ENCODE measurements at places on chromosomes 1 and 21.

DNA sequence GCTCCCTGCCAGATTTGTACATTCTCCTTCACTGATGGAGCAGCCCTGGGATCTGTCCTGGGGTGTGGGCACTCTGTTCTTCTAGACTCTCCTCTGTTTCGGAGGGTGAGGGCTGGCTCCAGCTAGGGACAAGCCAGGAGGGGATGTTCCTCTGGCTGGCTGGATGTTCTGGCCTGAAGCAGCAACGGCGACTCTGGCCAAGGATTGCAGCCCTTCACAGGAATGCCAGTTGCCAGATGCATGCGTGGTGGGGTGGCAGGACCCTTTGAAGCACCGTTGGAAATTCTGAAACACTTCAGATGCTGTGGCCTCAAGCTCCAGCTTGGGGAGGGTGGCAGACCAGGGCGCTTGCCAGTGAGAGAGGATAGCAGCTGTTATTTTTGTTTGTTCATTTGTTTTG is 210.9 kb downstream of the TRABD2B start:
- DNase-seq = no peak

DNA sequence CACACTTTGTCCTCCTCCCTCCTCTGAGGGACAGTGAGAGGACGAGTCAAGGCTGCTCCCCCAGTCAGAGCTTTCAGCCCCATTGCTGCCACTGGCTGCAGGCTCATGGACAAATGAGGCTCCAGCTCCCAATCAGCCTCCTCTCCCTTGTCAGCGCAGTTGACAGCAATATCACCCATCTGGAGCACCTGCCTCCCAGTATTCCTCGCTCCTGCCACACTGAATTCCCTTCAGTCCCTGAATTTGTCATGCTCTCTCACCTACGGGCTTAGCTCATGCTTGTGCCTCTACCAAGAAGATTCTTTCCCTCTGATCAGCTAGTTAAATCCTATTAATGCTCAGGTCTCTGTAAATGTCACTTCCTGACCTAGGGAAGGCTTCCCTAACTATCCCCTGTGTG is 54.4 kb upstream of the SYT6 start:
- no peak for DNase-seq

GRCh38 chr1:170238704-170239391 is 93.1 kb downstream of the NTMT2 start:
- no peak for DNase-seq

- no peak for DNase-seq
Observed at GRCh38 chr1:1034439-1034781, 14.5 kb downstream of the AGRN start.

DNA sequence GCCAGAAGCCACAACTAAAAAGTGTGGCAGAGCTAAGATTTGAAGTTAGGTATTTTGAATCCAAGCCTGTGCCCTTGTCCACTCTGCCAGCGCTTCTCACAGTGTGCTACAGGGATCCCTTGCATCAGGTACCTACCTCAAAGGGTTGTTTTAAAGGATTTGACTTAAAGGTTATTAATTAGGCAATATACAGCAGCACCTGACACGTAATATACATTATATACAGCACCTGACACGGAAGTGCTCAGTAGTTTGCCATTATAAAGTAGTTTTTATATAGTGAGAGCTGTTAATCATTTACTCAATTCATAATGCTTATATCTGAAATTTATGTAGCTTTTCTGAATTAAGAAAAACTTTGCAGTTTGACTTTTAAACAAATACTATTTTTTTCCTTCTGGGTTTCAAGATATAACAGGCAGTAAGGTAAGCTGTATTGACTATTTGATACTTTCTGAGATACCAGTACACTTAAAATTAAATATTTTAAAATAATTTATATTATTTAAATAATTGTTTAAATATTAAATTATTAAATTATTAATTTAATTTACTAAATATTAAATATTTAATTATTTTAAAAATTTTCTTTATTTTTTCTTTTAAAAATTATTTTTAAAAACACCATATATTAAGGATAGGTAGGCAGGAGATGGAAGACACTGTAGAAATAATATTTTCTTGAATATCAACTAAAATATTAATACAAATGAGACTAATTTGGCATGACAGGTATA is 33.3 kb downstream of the TSNAX start:
- no peak for DNase-seq

DNA sequence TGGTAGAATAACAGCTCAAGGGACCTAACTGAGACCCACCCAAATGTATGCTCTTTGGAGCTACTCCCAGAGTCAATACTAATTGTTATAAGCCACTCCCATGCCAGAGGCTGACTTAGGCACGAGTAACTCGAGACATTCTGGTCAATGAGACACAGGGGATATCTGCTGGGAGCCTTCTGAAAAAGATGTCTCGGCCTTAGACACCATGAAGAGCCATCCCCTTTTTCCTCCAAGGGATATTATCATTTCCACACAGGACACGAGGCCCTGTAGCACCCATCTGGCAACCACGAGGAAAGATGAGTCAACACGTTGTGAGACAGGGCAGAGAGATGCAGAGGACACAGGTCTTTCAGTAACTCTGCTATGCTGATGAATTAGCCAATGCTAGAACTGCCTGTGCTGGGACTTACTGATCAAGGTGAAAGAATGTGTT is 30.7 kb downstream of the ITPKB start:
- no peak for DNase-seq

GRCh38 chr1:109874445-109874844 is 36.2 kb upstream of the CSF1 start:
- no peak for DNase-seq

DNA sequence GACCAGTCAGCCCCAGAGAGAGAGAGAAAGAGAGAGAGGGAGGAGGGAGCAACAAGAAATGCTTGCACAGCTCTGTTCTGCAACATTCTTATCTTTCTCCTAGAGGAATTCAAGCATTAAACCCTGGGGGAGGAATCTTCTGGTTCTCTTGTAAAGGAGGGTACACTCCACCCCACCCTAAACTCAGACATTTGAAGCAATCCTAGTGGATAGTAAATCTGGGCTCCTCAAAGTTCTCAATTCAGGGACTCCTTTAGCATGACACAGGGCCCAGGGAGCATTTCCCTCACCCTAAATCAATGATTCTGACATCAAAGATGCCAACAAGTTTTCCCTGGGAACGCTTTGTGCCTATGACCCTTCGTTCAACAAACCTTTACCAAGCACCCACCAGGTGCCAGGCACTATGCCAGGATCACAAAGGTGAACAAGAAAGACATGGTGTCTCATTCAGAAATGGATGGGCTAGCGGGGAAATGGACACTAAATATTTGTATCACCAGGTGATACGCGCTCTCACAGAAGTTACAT is 11.9 kb upstream of the CAPN2 start:
- no peak for DNase-seq

DNA sequence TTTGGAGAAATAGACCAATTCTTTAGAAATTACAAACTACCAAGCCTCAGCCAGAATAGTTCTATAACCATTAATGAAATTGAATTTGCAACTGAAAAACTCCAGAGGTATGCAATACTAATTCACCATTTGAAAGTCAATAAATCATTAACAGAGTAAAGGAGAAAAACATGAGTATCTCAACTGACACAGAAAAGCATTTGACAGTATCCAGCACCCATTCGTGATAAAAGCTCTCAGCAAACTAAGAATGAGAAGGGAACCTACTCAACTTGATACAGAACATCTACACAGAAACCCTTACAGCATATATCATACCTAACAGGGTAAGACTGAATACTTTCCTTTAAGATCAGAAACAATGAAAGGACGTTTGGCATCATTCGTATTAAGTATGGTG is 54.3 kb downstream of the ST6GALNAC5 start:
- DNase-seq = no peak

GRCh38 chr1:55053265-55053954 is 14.1 kb downstream of the PCSK9 start:
- DNase-seq = no peak

DNA sequence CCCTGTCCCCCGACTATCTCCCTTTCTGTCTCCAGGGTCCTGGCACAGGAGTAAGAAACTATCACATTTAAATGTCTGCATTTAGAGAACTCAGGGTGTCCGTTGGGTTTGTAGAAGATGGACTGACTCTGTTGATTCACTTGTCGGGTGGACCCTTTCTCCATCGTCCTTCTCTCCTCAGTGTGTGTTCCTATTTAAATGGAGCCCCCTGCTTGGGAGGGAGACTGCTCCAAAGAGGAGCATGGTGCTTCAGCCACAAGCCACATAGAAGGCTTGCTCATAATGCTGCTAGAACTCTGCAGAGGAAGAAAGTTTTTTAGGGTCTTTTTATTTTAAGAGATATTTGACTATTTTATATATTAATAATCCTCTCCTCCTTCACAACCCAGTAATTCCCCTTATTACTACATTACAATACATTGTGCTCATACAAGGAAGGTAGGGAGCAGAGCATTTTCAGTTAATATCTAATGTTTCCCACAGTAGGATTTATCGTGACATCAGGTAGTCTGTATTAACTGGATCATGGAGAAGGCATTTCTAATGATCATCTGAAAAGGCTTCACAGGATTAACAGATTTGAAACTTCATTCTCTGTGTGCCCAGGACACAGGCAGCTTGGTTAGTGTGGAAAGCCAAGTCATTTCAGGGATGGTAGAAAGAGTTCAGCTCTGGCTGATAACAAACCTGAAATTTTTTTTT is 13.8 kb downstream of the FGGY start:
- no peak for DNase-seq

- no peak for DNase-seq
Observed at GRCh38 chr1:212814537-212815334, 23.0 kb downstream of the TATDN3 start.

DNA sequence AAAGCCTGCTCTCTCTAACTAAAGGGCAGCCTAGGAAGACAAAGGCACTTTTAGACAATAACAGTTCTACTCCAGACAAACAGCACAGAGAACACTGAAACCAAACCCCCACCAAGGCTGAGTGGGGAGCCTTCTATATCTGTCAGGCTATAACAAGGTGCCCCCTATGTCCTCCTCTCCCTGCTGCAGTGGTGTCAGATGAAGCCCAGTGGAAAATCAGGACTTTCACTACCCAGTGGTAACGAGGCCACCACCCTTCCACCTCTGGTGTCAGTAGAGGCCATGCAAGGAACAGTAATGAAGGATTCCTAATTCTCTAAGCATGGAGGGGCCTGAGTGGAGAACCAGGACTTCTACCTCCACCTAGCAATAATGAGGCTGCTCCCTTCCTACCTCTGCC is 83.7 kb downstream of the ZSWIM5 start:
- DNase-seq = no peak

DNA sequence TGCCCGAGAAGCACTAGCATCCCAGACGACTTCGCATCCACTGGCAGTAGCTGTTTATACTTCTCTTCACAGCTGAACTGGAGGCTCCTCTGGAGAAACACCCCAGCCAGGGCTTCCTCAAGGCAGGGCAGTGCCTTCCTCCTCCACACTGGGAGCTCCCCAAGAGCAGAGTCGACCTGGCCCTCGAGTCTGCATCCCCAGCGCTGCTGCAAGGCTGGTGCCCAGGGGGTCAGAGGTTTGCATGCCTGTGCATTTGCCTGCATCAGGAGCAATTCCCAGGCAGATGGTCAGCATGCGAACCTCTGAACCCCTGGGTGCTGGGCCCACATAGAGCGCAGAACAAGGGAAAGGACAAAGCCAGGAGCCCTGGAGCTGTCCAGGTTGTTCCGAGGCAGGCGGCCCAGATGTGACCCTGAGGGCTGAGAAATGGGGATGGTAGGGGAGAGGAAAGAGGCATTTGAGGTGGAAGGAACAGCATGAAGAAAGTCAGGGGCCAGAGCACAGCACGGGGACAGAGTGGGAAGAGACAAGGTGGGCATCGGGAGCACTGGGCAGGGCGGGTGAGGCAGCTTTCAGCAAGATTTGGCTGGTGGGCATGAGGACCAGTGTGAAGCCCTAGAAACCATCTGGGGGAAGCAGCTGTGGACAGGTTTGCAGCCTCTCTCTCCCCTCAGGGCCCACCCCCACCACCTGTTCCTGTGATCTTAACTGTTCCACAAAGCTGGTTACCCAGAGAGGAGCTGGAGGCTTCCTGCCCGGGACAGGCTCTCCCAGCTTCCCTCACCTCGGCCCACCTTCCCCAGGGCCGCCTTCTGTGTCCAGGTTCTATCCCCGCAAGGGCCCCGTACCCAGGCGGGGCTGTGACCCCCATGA is 6.4 kb upstream of the S100A8 start:
- DNase-seq = no peak

GRCh38 chr1:210587566-210587965 is 258.9 kb downstream of the HHAT start:
- no peak for DNase-seq

DNA sequence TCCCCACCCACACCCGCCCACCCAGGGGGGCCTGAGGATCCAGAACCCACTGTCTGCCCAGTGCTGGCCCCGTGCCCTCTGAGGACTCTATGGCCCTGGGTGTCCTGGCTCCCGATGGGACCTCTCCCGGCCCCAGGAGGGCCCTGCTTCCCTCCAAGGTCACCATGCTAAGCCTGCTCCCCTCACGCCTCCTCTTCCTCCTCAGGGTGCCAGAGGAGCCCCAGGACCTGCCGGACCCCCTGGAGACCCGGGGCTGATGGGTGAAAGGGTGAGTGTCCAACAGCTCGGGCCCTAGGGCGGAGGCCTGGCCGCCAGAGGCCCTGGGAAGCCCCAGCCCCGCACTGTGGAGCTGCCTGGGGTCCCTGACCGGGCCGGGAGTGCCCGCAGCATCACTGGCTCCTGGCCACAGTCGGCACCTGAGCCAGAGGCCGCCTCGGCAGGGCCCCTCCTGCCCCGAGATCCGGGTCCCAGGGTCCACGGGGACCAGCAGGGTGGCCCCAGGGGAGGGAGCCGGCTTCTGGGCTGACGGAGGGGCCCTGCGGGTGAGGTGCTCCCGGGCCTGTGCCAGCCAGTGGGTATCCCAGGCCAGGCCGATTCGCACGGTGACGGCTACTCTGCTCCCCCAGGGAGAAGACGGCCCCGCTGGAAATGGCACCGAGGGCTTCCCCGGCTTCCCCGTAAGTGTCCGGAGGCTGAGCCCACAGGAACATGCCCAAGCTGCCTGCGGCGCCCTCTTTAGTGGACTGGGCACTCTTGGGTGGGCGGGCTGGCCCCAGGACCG is 16.1 kb downstream of the COL6A1 start:
- DNase-seq = no peak

DNA sequence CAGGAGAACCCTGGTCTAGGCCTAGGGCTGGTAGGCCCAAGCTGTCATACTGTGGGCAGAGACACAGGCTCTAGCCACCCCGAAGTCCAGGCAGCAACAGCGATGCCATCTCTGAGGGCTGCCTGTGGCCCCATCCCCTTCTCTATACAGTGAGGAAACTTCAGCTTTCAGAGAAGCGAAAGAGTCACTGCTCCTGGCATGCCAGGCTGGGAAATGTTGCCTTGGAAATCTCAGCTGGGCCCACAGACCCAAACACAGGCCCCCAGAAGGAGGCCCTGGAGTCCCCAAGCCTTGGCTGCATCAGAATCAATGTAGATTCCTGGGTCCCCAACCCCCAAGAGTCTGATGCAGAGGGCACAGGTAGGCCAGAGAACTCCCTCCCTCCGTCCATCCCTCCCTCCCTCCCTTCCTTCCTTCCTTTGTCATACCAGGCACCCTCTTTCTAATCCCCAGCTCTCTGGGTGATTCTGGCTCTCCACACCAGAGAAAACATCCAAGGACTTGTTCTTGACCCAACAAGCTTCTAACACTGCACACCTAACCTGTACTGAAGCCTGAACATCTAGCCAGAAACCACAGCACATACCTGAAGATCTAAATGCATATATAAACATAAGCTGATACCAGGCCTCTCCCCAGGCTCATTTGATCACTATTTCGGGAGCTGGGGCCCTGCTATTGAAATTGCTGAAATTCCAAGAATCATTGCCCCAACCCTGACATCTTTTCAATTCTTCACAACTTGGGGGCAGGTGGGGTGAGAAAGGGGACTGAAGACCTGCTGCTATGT is 143.2 kb upstream of the EDN2 start:
- no peak for DNase-seq

- no peak for DNase-seq
Observed at GRCh38 chr1:15290382-15290781, 43.4 kb downstream of the FHAD1 start.

All from stimulated activated CD8-positive, alpha-beta memory T cell treated with anti-CD3 and anti-CD28 coated beads, Interleukin-4, amount 100 ng/mL, for 1 hour (primary cell).